ENCODE measurements at places on chromosomes 5 and 9.

GRCh38 chr5:149150457-149150856 lies 9.2 kb downstream of the ABLIM3 start:
- H3K4me3 ChIP-seq, result no peak overlapping the region
- no peaks in the 10 kb centered on the region for H3K4me1 ChIP-seq
- H3K27me3 ChIP-seq, result no peaks in the 10 kb centered on the region
- no peak for DNase-seq
- H3K27ac ChIP-seq, result no peak overlapping the region

GRCh38 chr5:9947944-9948343 lies 301.7 kb downstream of the ATPSCKMT start:
- H3K36me3 ChIP-seq, result no peaks in the 10 kb centered on the region
- H3K4me3 ChIP-seq, result no peak overlapping the region
- no peaks in the 10 kb centered on the region for H3K27me3 ChIP-seq
- no peak for DNase-seq

- H3K36me3 ChIP-seq, result no peaks in the 10 kb centered on the region
- DNase-seq, result no peak
- no peaks in the 10 kb centered on the region for H3K4me1 ChIP-seq
- H3K27me3 ChIP-seq, result no peaks in the 10 kb centered on the region
These were observed 275.3 kb downstream of the GADD45G start for GRCh38 chr9:89880161-89880560.

GRCh38 chr5:138391859-138392386 lies 39.4 kb downstream of the KDM3B start:
- no peaks in the 10 kb centered on the region for H3K4me1 ChIP-seq
- H3K27me3 ChIP-seq, result no peaks in the 10 kb centered on the region
- no peak overlapping the region for H3K27ac ChIP-seq
- no peak overlapping the region for H3K4me3 ChIP-seq
- H3K36me3 ChIP-seq, result no peaks in the 10 kb centered on the region

GRCh38 chr5:59293700-59294099 lies 599.8 kb downstream of the PDE4D start:
- no peaks in the 10 kb centered on the region for H3K27me3 ChIP-seq
- DNase-seq, result no peak
- peaks cover 1% of the 10 kb centered on the region for H3K4me1 ChIP-seq

DNA sequence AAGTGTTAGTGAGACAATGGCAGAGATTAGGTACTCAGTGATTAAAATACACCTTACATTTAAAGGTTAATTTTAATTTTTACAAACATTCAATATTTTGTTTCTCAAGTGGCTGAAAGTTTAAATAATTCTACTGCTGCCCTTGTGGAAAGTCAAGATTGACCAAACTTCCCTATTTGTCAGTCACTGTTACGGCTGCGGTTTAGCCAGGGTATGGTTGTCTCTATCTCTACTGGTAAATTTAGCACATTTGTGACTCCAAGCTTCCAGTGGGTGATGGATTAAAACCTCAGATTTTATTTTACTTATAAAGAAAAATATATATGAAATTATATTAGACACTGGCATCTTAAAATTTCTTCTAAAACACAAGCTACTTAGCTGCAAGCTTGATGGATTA lies 368.4 kb downstream of the CDH18 start:
- no peak for DNase-seq
- no peak overlapping the region for H3K27ac ChIP-seq

DNA sequence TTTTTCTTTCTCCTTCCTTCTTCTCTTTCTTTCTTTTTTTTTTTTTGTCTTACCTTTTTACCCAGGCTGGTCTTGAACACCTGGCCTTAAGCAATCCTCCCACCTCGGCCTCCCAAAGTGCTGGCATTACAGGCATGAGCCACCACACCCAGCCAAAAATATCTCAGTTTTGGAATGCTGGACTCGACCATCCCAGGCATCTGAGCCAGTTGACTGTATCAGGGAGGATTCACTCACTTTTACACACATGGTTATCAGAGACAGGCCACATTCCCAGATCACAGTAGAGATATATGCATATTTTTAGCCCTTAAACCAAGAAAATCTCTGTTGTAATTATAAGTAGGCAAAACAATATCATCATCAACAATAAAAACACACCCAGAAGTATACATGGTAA lies 21.9 kb downstream of the NIM1K start:
- no peaks in the 10 kb centered on the region for H3K4me1 ChIP-seq
- no peaks in the 10 kb centered on the region for H3K36me3 ChIP-seq
- no peak for DNase-seq
- H3K27me3 ChIP-seq, result no peaks in the 10 kb centered on the region

- H3K4me1 ChIP-seq, result no peaks in the 10 kb centered on the region
- H3K27me3 ChIP-seq, result no peaks in the 10 kb centered on the region
- no peaks in the 10 kb centered on the region for H3K36me3 ChIP-seq
- no peak for DNase-seq
- H3K4me3 ChIP-seq, result no peak overlapping the region
These were observed 1029.9 kb upstream of the WWC1 start for GRCh38 chr5:167261309-167262100.

- H3K36me3 ChIP-seq, result no peaks in the 10 kb centered on the region
- peaks cover 3% of the 10 kb centered on the region for H3K4me1 ChIP-seq
- H3K27me3 ChIP-seq, result no peaks in the 10 kb centered on the region
- H3K4me3 ChIP-seq, result no peak overlapping the region
These were observed 3.3 kb upstream of the IRX1 start for GRCh38 chr5:3592298-3592697.

GRCh38 chr5:16593013-16593412 lies 23.8 kb downstream of the RETREG1 start:
- no peak overlapping the region for H3K4me3 ChIP-seq
- no peaks in the 10 kb centered on the region for H3K36me3 ChIP-seq
- no peak overlapping the region for H3K27ac ChIP-seq
- no peak for DNase-seq

- H3K4me1 ChIP-seq, result no peaks in the 10 kb centered on the region
- no peak overlapping the region for H3K27ac ChIP-seq
- H3K4me3 ChIP-seq, result no peak overlapping the region
These were observed 20.5 kb downstream of the GFI1B start for GRCh38 chr9:132998831-132999635.

DNA sequence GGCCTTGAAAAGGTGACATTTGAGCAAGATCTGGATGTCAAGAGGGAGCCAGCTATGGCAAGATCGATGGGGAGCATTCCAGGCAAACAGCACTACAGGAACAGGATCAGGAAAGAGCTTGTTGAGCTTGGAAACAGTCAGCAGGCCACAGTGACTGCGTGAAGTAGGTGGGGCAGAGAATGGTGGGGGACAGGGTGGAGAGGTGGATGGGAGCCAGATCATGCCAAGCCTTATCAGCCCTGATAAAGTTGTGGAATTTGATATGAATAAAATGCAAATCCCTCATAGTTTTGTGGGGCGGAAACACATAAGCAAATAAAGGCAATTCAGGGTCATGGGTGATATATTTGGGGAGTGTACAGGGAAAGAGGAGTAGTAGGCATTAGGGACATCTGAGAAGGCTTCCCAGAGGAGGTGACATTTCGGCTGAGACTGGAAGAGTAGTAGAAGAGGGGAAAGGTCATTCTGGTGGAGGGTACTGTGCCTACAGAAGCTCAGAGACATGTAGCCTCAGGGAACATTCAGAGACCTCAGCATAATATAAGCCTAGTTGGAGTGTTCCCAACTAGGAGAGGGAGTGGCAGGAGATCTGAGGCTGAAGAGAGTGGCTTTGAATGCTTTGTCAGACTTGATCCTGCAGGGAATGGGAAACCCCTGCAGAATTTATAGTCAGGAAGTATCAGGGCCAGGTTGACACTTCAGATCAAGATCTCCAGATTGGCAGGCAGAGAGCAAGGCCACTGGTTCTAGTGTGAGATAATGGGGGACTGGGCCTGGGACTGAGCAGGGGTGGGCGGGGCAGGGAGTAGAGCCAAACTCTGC lies 9.7 kb upstream of the CYSTM1 start:
- no peaks in the 10 kb centered on the region for H3K36me3 ChIP-seq
- no peak overlapping the region for H3K4me3 ChIP-seq
- no peaks in the 10 kb centered on the region for H3K4me1 ChIP-seq
- H3K27me3 ChIP-seq, result no peaks in the 10 kb centered on the region
- DNase-seq, result no peak
- no peak overlapping the region for H3K27ac ChIP-seq

- H3K27ac ChIP-seq, result no peak overlapping the region
- H3K36me3 ChIP-seq, result no peaks in the 10 kb centered on the region
- H3K27me3 ChIP-seq, result no peaks in the 10 kb centered on the region
- no peak overlapping the region for H3K4me3 ChIP-seq
- no peak for DNase-seq
- H3K4me1 ChIP-seq, result peaks cover 4% of the 10 kb centered on the region
These were observed 18.6 kb upstream of the MTMR12 start for GRCh38 chr5:32331217-32331934.

GRCh38 chr5:43638107-43638506 lies 35.1 kb downstream of the NNT start:
- no peaks in the 10 kb centered on the region for H3K4me1 ChIP-seq
- no peak overlapping the region for H3K27ac ChIP-seq
- H3K27me3 ChIP-seq, result no peaks in the 10 kb centered on the region
- H3K4me3 ChIP-seq, result no peak overlapping the region
- DNase-seq, result no peak
- H3K36me3 ChIP-seq, result no peaks in the 10 kb centered on the region

- no peaks in the 10 kb centered on the region for H3K27me3 ChIP-seq
- H3K36me3 ChIP-seq, result no peaks in the 10 kb centered on the region
- H3K4me3 ChIP-seq, result no peak overlapping the region
- DNase-seq, result no peak
- H3K4me1 ChIP-seq, result no peaks in the 10 kb centered on the region
These were observed 14.4 kb upstream of the GALNT10 start for GRCh38 chr5:154176181-154176580.

DNA sequence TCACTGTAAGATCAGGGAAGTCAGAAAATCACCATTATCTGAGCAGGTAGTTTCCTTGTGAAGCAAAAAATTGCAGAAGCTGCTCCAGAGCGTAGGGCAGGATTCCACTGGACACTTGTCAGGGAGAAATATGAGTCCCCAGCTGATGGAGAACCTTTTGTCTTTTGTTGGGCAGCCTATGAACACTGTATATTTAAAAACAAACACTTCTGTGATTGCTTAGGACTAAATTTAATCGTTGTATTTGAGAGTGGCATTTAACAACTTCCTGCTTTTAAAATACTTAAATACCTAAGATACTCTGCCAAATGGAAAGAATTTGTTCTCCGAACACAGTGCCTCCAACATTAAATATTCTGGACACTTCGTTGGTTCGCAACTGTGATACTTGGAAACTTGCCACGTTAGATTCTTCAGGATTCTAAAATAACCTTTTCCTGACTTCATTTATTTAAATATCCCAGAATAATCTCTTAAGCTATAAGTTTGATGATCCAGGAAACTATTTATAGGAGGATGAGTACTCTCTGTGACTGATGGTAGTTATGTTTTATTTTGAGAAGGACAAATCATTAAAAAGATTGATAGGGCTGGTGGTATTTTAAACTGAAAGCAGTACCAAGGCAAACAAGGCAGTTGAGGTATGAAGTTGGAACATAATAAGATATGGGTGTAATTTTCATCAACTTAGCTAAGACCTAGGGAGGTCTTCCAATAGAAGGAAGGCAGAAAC lies 2.7 kb upstream of the HSPA4 start:
- no peaks in the 10 kb centered on the region for H3K36me3 ChIP-seq
- no peak overlapping the region for H3K27ac ChIP-seq
- H3K4me1 ChIP-seq, result peaks cover 4% of the 10 kb centered on the region
- DNase-seq, result no peak
- H3K4me3 ChIP-seq, result no peak overlapping the region

- peaks cover 5% of the 10 kb centered on the region for H3K4me1 ChIP-seq
- H3K27me3 ChIP-seq, result no peaks in the 10 kb centered on the region
- no peak for DNase-seq
- no peak overlapping the region for H3K4me3 ChIP-seq
These were observed 483.0 kb downstream of the SEMA5A start for GRCh38 chr5:9062873-9063272.

DNA sequence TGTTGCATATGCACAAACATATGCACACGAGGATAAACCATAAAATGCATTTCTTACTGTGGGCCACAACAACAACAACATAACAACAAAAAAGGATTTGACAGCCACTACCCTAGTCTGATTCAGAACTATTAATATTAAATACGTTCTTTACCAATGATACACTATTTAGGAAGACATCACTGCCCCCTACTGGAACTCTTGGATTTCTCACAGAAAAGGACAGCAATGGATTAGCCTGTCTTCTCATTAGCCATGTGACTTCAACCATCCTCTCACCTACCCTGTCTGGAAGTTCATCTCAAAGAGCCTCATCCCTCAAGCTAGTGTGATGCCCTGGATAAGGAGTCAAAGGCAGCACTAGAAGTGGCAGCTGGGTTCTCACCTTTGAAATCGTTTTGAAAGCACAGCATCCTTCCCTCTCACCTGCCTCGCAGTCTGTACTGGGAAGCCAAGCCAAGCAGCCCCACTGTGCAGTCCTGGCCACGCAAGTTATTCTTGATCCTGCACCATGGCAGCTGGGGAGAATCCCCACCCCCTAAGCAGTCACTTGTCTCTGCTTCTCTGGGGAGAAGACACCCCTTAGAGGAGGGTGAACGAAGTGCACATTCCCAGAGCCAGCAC lies 64.6 kb downstream of the SH3TC2 start:
- no peaks in the 10 kb centered on the region for H3K4me1 ChIP-seq
- H3K27ac ChIP-seq, result no peak overlapping the region
- no peaks in the 10 kb centered on the region for H3K27me3 ChIP-seq
- DNase-seq, result no peak
- no peaks in the 10 kb centered on the region for H3K36me3 ChIP-seq
- H3K4me3 ChIP-seq, result no peak overlapping the region

DNA sequence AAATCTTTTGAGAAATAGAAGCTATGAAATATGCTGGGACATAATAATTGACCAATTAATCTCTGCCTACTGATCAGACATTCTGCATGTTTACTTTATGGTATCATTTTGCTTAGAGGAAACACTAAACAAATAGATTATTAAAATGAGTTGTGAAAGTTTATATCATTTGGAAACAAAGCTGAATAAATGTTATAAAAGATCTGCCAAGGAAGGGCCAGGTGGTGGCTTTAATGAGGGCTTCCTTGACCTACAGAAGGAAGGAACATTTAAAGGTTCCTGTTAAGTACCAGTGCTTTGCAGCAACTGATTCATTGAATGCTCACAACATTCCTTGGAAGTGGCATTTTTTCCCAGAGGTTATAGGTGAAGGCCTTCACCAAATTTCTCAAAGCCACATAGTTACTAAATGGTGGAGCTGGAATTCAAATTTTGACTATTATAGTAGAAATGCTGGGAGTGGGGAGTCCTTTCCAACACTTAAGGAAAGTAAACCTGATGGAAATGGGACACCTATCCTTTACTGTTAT lies 250.7 kb downstream of the GABRB2 start:
- no peak overlapping the region for H3K4me3 ChIP-seq
- no peaks in the 10 kb centered on the region for H3K27me3 ChIP-seq
- no peak overlapping the region for H3K27ac ChIP-seq
- no peaks in the 10 kb centered on the region for H3K36me3 ChIP-seq
- no peak for DNase-seq

- no peaks in the 10 kb centered on the region for H3K4me1 ChIP-seq
- H3K36me3 ChIP-seq, result no peaks in the 10 kb centered on the region
- no peaks in the 10 kb centered on the region for H3K27me3 ChIP-seq
- H3K27ac ChIP-seq, result no peak overlapping the region
- no peak for DNase-seq
These were observed 93.1 kb downstream of the SMIM15 start for GRCh38 chr5:61069150-61069549.
